ENCODE measurements at places on chromosomes 7 and 10. TPM values are rescaled to one million over a fixed set of nuclear protein-coding genes. Genes with fewer than 3 reads are reported as not detected.

- DNase-seq: no peak
These were observed 38.8 kb upstream of the CACUL1 start for GRCh38 chr10:118793545-118793944.

The TBXAS1 gene
- total RNA-seq: 2.6 TPM

DNA sequence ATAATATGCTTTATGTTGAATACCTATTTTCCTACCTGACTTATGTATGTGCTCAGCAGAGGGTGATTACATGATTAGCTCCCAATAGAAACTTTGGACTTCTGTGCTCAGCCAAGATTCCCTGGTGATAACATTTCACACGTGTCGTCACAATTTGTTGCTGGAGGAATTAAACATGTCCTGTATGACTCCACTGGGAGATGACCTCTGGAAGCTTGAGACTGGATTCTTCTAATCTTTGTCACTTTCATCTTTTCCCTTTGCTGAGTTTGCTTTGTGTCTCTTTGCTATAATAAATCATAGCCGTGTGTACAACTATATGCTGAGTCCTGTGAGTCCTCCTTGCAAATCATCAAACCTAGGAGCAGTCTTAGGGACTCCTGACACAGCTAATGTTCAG, 120.9 kb upstream of the LRRTM3 start:
- DNase-seq: no peak

The LRRC17 gene
- total RNA-seq: 0.51 TPM

- DNase-seq: no peak
These were observed 765.6 kb upstream of the GHITM start for GRCh38 chr10:83373671-83374070.

GRCh38 chr10:113267619-113268562, 285.0 kb upstream of the HABP2 start:
- no peak for DNase-seq

GRCh38 chr7:26425655-26426054, 134.0 kb downstream of the SNX10 start:
- no peak for DNase-seq

DNA sequence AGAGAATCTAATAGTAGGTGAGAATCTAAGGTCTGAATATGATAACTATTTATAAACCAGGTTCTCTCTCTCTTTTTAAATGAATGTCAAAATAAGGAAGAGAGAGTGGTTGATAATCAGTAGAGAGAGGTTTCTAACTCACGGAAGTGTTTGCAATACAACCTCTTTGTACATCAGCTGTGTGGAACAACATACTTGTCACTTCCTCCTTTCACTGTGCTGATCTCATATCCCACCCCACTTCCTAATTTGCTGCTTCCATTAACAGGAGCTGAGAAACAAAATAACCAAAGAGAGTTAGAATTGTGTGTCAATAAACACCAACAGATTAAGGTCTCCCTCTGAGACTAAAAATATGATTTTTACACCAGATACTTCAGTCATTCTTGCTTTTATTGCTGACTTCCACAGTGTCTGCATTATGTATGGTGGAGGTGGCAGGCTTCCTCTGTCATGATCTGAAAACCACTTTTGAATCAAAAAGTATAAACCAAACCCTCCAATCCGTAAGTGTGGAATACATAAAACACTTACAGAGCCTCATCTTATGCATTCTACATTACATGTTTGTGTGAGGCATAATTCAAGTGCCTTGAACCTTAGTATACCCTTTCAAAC, 25.0 kb downstream of the CACUL1 start:
- peak; percentile 27 for DNase-seq

DNA sequence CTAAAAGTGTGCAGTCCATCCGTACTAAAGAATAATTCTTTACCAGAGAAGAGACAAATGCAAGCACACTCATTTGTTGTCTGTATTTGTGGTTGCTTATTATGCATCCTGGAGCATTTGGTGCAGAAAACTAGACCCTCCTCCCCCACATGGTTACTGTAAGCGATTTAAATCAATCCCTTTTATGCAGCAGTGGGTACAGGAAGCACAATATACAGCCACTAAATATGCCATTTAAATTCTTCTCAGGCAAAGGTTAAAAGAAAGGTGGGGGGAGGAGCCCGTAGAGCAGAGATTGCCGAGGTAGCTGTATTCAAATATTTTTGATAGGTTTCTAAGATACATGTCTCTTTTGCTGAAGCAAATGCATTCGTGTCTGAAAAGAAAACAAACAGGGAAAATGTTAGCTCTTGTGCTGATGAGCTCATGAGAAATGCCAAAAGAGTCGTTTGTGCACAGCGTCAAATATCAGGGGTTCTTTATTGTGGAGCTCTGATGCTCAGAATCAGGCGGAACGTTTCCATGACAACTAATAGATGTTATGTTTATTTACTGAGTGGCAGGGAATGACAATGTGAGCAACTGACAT, 131.3 kb upstream of the NPVF start:
- no peak for DNase-seq

GRCh38 chr10:59179068-59179467, 2.6 kb downstream of the PHYHIPL start:
- no peak for DNase-seq

The TMEM196 gene
- not detected for total RNA-seq

DNA sequence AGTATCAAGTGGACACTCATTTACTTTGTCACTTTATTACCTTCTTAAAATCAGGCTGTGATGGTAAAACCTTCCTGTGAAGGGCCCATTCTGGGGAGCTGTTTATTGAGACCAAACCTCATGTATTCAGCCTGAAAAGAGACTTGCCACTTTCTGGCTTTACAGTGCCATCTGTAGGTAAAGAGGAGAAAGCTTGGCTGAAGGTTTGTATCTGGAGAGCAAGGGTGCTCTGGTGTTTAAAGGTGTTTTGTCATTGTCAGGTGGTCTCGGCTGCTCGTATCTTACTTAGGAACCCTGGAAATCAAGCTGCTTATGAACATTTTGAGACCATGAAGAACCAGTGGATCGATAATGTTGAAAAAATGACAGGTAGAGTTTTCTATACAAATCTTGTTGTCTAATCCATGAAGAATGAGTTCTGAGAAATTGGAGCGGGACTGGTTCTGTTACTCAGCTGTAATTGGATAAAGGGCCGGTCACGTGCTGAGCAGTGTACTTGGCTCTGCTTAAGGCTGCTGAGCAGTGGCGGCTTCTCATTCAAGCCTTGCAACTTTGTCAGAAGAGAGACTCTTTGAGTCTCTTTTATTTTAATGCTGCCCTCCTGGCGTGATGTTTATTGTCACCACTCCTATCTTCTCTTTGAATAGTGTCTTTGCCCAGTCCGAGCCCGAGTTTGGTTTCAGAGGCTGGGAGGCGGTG, 46.9 kb downstream of the AP3M1 start:
- DNase-seq: no peak

GRCh38 chr10:63005246-63005645, 127.9 kb upstream of the NRBF2 start:
- no peak for DNase-seq

GRCh38 chr7:155992538-155992937, 180.3 kb upstream of the SHH start:
- DNase-seq: peak; percentile 46

GRCh38 chr7:45390180-45390579, 184.0 kb upstream of the ADCY1 start:
- DNase-seq: no peak

DNA sequence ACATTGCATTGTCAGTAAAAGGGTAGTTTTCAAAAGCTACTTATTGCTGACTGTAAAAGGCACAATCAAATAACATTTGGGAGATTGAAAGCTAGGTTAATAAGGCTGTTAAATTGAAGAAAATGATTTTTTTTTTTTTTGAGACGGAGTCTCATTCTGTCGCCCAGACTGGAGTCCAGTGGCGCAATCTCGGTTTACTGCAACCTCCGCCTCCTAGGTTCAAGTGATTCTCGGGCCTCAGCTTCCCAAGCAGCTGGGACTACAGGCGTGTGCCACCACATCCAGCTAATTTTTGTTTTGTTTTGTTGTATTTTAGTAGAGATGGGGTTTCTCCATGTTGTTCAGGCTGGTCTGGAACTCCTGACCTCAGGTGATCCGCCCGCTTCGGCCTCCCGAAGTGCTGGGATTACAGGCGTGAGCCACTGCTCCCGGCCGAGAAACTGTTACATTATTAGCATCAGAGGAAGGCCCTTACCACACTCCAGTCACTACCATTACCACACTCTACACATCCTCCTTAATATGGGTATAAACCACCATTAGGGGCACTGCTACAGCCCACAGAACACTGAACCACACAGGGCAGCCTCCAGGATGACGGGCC, 1.0 kb downstream of the CYP51A1 start:
- no peak for DNase-seq

- no peak for DNase-seq
These were observed 97.0 kb downstream of the NPSR1 start for GRCh38 chr7:34755008-34755407.

GRCh38 chr10:97509120-97509680, 10.5 kb downstream of the UBTD1 start:
- DNase-seq: no peak

- DNase-seq: no peak
These were observed 31.9 kb downstream of the RPS24 start for GRCh38 chr10:78065611-78066010.

- DNase-seq: peak; percentile 50
These were observed 95.4 kb downstream of the HIPK2 start for GRCh38 chr7:139682136-139683013.

The PON1 gene
- total RNA-seq: not detected

DNA sequence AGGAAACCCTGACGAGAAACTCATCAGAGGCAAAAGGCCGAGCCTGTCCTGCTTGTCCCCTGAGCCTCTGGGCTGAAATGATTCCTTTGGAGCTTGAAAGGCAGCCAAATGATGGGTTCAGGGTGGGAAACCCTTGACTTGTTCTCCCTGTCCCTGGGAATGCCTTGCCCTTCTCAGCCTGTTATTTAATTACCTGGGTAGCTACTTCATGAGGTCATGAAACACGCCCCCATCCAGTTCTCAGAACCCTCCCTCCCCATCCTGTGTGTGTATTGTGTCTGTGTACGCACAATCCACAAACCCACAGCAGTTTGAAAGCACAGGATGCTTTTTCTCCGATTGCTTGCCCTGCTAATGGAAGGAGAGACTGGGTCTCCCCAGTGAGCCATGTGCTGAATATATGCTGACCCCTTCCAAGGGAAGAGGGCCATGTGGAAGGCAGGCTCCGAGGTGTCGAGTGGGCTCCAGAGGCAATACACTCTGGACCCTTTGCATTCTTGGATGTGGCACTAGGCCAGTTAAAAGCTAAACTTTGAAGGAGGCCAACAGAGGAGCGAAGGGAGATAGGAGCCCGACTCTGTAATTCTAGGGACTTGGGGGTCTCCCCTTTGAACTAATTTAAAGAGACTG, 10.6 kb downstream of the DUSP5 start:
- DNase-seq: no peak

- no peak for DNase-seq
These were observed 148.5 kb downstream of the POLR1F start for GRCh38 chr7:19560111-19560883.

Measured in naive thymus-derived CD4-positive, alpha-beta T cell (primary cell).